ENCODE measurements at places on chromosomes 4 and X.

DNA sequence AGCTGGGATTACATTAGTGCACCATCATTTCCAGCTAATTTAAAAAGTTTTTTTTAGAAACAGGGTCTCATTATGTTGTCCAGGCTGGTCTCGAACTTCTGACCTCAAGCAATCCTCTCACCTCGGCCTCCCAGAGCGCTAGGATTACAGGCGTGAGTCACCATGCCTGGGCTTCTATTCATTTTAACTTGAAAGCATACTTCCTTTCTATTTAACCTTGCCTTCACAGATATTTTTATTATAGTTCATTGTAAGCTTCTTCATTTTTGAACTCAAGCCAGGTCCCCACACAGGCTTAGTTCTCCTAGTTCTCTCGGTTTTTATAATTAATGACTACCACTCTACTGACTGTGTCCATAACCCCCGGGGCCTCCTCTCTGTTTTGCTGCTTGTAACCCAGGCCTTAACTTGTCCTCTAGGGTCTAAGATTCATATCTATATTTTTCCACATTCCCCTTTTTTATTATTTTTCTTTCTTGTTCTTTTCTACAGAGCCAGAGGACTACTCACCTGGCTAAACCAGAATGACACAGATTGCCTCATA lies 50.7 kb downstream of the SNX12 start:
- DNase-seq = no peak

DNA sequence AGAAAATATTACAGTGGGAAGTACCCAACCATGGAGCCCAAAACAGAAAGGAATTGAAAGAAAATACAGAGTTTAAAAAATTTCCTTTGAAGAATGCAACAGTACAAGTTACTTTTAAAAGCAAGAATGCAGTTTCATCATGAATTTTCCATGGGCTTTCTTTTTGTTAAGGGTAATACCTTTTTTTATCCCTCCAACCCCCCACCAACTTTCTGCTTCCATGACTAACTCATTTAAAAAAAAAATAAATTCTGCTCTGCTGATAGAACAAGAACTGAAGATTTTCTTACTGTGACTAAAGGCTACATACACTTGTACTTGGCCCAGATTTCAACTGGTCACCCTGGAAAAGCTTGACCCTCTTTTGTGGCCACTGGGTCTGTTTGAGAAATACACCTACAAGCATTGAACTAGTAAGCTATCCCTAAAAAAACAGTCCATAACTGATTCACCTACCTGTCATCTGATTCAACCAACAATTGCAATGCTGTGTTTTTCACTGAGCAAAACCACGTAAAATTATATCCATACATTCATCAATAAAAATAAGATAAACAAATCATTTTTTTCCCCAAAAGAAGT lies 214.2 kb downstream of the NSUN7 start:
- no peak for DNase-seq

GRCh38 chr4:18734405-18734804 lies 712.9 kb upstream of the LCORL start:
- DNase-seq = no peak

- DNase-seq = no peak
Observed at GRCh38 chrX:130896026-130896425, 7.0 kb downstream of the ENOX2 start.

- DNase-seq = no peak
Observed at GRCh38 chr4:132076829-132077228, 1072.3 kb upstream of the PCDH10 start.

DNA sequence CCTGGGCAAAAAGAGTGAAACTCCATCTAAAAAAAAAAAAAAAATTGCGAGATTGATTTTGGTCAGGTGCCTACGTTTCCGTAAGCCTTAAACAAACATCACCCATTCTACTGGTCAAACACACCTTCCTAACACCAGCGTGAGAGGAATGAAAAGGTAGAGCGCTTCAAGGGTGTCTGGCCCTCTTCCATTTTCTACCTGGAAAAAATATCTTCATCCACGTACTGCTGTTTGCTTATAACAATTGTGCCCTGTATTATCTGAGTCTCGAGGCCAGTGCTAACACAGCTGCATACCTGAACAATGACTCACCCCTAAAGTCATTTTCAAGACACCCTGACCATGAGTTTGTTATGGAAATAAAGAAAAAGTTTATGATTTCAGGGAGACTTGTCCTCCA lies 13.9 kb downstream of the TMSB4X start:
- DNase-seq = no peak

GRCh38 chrX:126339928-126340327 lies 173.8 kb upstream of the DCAF12L2 start:
- no peak for DNase-seq

Data from cortex of kidney (tissue), 1 donor.